ENCODE measurements at places on chromosomes 6 and 20. TPM values are rescaled to one million over a fixed set of nuclear protein-coding genes. Genes with fewer than 3 reads are reported as not detected.

DNA sequence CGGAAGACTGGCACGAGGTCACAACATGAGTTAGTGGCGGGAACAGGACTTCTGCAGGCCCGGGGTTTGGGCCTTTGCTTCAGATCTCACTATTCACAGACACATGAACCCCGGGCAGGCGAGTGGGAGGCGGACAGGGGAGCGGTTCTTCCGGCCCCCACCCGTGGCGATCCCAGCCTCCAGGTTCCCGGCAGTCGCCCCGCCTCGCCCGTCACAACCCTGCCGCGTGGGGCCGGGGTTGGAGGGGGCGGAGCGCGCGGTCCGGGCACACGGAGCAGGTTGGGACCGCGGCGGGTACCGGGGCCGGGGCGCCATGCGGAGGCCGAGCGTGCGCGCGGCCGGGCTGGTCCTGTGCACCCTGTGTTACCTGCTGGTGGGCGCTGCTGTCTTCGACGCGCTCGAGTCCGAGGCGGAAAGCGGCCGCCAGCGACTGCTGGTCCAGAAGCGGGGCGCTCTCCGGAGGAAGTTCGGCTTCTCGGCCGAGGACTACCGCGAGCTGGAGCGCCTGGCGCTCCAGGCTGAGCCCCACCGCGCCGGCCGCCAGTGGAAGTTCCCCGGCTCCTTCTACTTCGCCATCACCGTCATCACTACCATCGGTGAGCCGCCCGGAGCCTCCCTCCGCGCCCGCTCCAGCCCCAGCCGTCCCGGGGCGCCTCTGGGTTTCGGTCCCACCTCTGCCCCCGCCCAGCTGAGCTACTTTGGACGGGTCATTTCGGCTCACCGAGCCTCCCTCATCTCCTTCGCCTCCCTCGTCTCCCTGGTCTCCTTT lies at the start of gene KCNK15:
Gene KCNK15 (plus strand): TSS at position 268 of the 769 bp plus-strand sequence. CDS start 46 bp downstream, at position 314.
- DNase-seq: peak; percentile 41

GRCh38 chr6:27771235-27771634 lies 141.0 kb downstream of the OR2B2 start:
- DNase-seq: no peak

GRCh38 chr6:6825193-6825784 lies 236.8 kb downstream of the LY86 start:
- no peak for DNase-seq

- no peak for DNase-seq
Observed at GRCh38 chr6:37628611-37629320, 68.9 kb downstream of the MDGA1 start.

DNA sequence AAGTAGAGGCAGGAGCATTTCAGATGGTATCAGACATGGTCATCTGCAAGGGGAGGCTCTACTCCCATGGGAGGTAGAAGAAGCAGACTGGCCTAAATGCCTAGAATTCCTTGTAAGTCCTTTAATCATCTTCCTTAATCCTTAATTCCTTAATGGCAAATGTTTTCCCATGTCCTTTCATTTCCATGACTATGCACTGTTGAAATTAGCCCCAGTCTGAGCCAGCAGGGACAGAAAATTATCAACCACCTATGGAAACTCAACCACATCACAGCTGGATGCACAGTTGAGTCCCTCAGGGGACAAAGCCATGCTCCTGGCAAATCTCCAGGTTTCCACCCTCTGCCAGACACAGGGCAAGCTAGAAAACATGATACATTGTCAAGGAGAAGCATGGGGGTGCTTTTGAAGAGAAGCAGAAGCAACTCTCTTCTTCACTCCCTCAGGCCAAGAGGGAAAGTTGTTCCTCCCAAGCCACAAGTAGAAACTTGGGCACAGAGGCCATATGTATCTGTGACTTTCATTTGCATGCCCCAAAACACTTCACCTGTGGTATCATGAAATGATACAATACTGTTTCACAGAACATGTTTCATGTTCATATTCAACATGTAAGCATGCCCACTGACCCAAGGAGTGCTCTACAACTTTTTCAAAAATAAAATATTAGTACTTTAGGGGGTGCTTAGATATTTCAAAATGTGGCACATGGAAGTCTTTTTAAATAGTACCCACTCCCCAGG lies 683.6 kb downstream of the KIF16B start:
- DNase-seq: no peak

EYS gene
- not detected for total RNA-seq

MOG gene
- total RNA-seq: not detected

DNA sequence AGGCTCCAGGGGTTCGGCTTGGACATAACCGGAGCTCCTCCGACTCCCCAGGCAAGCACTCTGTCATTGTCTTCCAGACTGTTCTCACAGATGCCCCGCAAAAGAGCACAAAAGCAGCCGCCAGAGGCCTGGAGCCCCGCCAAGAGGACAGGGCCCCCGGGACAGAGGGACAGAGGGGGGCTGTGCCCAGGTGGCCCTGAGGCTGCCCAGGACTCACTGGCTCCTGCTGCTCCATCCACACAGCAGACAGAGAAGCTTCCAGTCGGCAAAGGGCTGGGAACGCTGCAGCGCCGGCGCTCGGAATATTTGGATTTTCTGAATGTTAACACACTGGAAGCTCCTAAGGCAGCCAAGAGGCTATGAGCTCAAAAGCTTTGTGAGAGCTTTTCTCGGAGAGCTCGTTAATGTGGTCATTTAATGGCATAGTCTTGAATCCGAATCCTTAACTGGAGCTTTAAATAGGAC lies 68.0 kb upstream of the QKI start:
- DNase-seq: no peak

PGC gene
- total RNA-seq: not detected

GRCh38 chr6:169388395-169389166 lies 134.9 kb upstream of the THBS2 start:
- no peak for DNase-seq

POU5F1 gene
- 4.3 TPM for total RNA-seq

DNA sequence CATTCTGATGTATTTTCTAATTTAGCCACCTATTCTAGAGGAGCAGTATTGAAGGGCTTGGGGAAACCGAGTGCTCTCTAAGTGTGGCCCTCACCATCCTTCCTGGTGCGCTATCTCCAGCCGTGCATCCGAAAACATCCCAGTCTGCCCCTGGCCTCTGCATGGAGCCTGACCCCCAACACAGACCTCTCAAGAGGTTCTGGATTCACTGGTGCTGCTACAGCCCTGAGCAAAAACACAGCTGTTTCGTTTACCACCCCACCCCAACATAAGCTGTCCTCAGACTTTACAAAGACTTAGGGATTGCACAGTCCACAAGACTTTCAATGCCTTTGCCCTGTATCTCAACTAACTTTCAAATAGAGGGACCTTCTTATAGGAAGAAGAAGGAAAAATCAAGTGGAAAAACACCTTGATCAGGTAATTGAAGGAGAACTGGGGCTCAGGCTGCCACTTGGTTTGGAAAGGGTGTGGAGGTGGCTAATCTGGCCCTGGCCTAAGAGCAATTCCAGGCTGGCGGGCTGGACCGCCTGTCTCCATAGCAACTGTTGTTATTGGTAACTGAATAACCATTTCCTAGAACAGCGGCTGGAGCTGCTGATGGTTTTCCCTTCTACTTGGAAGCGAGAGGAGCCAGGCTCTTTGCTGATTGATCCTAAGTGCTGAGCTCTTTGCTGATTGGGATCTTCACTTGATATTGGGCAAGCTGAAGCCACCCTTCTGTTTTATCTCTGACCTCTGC lies 90.2 kb upstream of the TOX2 start:
- no peak for DNase-seq

- no peak for DNase-seq
Observed at GRCh38 chr6:161274488-161274858, 612 bp upstream of the AGPAT4 start.

DNA sequence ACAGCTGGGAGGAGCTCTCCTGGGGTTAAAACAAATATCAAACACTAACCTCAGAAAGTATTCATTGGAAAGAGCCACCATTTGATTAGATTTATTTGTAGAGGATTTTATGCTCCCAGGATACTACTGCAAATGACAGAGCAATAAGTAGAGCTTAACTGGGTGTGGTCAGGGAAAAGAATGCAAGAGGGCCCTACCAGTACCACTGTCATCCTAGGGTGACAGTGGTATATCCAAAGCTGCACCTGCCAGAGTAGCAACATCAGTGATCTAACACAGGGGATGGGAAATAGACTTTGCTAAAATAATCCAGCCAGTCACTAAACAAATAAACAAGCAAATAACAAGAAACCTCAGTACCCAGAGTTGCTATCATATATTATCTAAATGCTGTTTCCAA lies 29.7 kb downstream of the ERGIC3 start:
- no peak for DNase-seq

DNA sequence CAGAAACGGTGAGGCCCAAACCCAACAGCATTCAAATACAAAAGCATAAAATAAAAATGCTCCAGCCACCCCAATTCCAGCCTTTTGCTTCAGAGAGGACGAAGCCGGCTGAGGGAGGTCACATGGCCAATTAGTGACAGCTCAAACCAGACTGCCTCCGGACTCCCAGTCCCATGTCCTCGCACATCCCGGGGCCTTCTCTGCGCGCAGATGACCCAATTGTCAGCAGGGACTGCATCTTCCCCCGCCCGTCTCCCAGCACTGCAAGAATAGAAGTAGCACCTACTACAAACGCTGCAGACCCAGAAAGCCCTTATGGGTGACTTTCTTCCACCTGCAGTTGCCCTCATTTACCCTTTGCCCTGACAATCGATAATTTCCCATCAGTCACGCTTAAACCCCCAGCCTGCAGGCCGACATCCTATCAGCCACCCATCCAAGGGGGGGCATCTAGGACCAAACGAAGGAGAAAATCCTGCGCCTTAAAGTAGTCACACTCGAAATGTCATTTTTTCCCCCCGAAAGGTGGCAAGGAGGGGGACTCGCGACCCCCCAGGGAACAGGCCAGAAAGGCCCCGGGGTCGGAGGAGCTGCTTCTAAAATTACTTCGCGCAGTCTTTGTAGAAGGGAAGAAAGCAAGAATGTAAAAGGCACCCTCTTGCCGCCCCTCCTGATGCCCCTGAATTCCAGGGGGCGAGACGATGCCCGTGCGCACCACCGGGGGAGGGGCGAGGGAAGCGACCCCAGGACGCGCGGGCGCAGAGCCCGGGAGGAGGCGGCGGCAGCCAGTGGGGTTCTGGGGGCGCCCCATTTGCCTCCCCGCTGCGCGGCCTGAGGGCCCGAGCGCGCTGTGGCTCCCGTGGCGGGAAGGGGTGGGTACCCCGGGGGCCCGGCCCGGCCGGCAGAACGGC lies 792 bp downstream of the SLC23A2 start:
- peak; percentile 14 for DNase-seq

PTPRT gene
- not detected for total RNA-seq

DNA sequence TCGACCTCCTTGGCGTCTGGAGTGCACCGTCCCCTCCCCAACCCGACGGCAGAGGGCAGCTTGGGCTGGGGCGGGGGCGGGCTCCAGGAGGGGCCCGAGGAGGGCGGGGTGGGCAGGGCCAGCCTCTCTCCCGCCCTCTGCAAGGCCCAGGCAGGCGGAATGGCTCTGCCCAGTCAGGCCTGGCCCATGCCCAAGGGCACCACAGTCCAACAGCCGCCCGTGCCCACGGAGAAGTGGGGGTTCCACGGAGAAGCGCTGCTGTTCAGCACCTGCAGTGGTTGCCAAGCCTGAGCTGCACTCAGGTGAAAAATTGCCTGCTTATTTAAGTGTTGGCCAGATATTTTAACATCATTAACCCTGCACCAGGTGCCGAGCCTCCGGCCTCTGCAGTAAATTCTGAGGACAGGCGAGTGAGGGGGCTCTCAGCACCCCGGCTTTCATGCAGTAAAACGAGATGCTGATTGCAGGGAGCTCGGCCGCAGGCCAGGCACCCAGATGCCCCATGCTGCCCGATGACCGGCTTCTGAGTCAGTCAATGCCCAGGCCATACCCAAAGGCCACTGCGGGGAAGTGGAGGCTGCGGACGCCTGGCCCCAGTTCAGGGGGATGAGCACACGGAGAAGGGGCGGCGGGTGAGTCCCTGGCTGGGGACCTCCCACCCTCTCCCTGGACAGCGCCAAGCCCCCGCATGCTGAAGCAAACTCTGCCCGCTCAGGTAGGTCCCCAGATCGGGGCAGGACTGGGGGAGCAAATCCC lies at the start of gene SRMS:
Gene SRMS (minus strand): TSS at position 25 of the 756 bp plus-strand sequence. CDS start 286 bp downstream, outside the sequence.
- DNase-seq: peak; percentile 75

CD24 gene
- total RNA-seq: 1.7 TPM

DNA sequence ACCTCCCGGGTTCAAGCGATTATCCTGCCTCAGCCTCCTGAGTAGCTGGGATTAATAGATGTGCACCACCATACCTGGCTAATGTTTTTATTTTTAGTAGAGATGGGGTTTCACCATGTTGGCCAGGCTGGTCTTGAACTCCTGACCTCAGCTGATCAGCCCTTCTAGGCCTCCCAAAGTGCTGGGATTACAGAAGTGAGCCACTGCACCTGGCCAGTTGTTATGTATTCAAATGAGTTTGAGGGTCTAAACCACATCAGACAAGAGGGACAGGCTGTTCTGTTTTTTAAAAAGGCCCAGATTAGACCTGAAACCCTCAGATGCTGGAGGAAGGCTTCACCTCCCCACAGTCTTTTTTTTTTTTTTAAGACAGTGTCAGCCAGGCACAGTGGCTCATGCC lies 4.1 kb upstream of the SPAG4 start:
- no peak for DNase-seq

RBPJL gene
- not detected for total RNA-seq

- DNase-seq: no peak
Observed at GRCh38 chr6:16007146-16007545, 121.7 kb upstream of the MYLIP start.

GRCh38 chr20:43827940-43828562 lies 86.6 kb upstream of the TOX2 start:
- DNase-seq: no peak

DNA sequence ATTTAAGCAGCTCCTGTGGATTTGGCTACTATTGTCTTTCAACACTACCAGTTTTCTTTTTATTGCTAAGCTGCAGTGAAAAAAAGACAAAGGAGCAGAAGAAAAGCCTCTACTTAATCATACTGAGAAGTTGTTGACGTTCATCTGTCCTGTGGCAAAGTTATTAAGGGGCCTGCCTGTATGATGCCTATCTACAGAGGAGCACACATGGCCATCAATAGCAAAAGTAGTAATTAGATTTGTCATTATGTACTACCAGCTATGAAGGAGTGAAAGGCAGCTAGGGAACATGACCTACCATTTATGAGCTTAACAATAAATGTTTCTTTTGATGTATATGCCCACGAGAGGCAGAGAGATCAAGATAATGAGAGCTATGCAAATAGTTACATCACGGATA lies 620.9 kb downstream of the PHF3 start:
- no peak for DNase-seq

COL19A1 gene
- not detected for total RNA-seq

- no peak for DNase-seq
Observed at GRCh38 chr6:41697861-41698781, 37.3 kb downstream of the TFEB start.

DNA sequence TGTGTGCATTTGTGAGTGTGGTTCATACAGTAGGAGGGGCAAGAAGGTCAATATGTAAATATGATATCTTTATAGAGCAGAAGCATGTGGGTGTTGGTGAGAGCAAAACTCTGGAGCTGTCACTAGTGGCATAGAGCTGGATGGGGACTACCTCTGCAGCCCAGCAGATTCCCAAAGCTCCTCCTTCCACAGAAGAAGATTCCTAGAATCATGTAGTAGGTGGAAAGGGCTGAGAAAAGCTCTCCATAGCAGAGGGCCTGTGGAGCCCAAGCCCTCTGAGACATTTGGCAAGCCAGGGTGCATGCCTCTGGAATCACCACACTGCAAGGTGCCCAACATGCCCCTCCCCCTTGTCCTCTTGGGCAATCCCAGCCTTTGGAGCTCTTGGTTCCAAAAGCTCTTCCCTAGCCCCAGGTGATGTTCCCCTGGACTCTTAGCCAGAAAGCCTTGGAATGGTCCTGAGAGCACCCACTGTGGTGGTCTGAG lies 233.2 kb downstream of the LRFN2 start:
- DNase-seq: no peak

GRCh38 chr6:36160147-36160760 lies 29.9 kb downstream of the MAPK13 start:
- DNase-seq: no peak
